Activated naive CD4-positive, alpha-beta T cell treated with Interleukin-2 at 50 U/mL for 16 hours (primary cell): ENCODE measurements at places on chromosomes 13 and 19.

GRCh38 chr19:52735734-52736133 is 890 bp upstream of the ZNF611 start:
- DNase-seq: no peak

DNA sequence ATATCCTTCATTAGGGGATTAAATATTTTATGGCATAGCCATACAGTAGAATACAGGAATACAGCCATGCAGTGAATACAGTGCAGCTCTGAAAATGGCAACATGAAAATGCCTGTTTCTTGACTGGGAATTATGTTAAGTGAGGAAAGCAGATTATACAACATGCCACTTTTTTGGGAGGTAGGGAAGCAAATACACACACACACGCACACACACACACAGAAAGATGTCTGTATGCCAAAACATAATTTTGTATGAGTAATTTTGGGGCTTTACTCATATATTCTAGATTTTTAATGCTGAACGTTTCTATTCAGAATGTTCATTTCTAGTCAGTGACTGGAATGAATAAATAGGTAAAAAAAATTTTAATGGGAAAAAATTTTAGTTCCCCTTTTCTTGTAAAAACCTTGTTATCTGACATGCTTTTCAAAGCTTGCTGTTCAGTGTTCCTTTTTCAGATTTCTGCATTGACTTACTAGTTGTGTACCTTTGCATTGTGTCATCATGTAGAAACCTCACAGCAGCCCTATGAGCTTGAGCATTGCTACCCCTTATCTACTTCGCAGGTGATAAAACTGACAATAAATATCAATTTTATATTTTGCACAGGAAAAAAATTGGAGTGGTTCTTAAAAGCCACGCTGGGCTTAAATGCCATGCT is 7.8 kb downstream of the GPR183 start:
- no peak for DNase-seq

GRCh38 chr19:21604351-21604926 is 99.0 kb downstream of the ZNF429 start:
- no peak for DNase-seq

DNA sequence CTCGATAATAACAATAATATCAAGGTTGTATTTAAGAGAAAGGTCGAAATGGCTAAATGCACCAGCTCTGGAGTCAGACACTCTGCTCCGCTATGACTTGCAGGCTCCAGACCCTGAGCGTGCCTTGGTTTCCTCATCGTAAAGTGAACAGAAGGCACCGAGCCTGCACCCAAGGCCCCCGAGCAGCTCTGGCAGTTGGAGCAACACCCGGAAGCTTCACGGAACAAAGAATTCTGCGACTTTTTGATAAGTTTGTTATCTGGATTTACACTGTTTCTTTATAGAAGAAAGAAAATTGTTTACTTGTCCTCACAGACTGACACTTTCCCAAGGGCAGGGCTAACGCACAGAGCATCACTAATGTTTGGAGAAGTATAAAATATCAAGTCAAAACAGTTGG is 4.4 kb downstream of the GRTP1 start:
- no peak for DNase-seq

GRCh38 chr19:30565636-30566035 is 193.5 kb downstream of the ZNF536 start:
- no peak for DNase-seq

DNA sequence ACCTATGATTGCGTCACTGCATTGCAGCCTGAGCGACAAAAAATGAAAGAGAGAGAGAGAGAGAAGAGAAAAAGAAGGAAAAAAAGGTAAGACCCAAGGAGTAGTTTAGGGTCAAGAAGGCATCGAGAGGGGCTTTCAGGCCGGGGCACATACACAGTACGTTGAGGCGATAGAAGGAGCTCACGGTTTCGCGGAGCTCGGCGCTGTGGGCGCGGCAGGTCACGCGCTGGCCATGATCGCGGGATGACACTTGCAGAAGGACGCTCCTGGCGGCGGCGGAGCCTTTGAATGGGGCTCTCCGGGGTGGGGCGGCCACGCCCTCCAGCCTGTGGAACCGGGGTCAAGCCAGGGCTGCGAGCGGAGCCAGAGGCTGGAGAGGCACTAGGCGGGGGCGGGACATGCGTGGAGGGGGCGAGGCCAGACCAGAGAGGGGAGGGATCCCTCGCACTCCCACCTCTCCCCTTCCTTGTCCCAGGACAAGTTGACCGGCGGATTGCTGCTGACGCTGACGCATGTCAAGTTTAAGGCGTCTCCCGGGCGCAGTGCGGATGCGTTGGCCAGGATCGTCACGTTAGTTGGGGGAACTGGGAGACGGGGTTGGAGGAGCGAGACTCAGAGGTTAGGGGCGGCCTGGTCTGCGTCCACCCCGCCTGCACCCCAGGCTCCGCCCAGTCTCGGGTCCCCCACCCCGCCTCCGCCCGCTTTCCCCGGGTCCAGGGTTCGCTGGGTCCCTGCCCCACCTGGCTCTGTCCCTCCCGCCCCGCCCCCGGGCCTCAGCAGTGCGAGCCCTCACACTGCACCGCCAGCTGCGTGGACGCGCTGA is 6.9 kb downstream of the NPHS1 start:
- DNase-seq: no peak

DNA sequence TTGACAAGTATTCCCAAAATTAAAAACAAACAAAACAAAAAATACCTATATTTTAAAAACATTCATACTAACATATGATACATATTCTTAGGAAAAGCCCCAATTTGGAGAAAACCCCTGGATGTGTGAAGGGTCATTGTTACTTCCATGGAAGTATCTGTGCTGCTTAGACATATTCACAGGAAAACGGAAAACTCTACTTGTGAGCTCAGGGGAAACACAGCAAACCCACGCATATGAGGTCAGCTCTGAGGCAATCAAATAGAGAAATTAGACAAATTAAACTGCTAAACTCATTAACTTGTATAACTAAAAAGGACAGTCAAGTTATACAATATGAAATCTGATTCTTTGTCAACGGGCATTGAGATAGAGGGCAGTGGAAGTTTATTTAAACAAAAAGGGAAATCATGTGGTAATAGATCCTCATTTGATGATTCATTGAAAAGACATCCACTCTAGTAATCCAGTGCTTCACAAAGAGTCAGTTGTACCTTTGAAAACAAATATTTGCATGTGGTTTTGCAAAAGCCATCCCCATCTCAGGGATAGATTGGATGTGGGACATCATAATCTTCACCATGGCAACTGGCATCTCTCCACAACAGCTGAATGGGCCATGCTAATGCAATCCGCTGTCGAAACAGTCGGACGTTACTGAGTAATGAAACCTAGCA is 423.4 kb downstream of the ITGBL1 start:
- DNase-seq: no peak

- DNase-seq: no peak
Observed at GRCh38 chr13:95276037-95276505, 25.2 kb downstream of the ABCC4 start.

- no peak for DNase-seq
Observed at GRCh38 chr13:83086948-83087347, 795.3 kb downstream of the SLITRK1 start.

DNA sequence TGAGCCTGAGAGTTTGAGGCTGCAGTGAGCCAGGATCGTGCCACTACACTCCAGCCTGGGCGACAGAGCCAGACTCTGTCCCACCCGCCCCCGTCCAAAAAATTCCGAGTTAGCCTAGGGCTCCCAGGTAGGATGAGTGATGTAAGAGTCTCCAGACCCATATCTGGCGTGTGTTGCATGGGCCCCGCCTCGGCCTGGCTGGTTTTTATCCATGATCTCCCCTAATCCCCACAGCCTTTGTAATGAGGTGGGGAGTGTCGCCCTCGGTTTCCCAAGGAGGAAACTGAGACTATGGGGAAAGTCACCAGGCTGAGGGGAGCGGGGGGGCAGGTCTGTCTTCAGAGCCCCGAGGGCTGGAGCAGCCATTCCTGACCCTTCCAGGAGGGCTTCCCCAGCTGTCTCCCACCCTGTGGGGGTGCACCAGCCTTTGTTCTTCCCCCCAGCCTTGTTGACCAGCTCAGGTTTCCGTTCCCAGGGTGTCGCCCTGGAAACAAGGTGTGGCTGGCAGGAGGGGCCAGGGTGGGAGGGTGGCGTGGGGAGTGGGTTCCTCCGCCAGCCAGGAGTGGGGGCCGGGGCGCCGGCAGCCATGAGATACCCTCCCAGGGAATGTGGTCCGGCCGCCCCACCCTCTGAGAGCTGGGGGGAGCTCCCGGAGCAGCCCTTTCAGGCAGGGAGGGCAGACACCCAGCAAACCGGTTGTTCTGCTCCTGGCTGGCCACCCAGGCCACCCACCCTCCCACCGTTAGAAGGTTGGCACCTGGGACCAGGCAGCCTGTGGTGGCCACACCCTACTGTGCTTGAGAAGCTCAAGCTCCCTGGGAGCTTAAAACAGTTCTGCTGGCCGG is 11.5 kb downstream of the MYH14 start:
- no peak for DNase-seq

GRCh38 chr13:75432045-75432444 is 49.9 kb downstream of the TBC1D4 start:
- no peak for DNase-seq

- DNase-seq: no peak
Observed at GRCh38 chr13:65460136-65460535, 1770.0 kb downstream of the PCDH9 start.

GRCh38 chr19:1811942-1812425 is at the start of gene ATP8B3:
Gene ATP8B3 (minus strand): TSS chr19:1812276. CDS start chr19:1811736, 540 bp downstream.
- DNase-seq: no peak

DNA sequence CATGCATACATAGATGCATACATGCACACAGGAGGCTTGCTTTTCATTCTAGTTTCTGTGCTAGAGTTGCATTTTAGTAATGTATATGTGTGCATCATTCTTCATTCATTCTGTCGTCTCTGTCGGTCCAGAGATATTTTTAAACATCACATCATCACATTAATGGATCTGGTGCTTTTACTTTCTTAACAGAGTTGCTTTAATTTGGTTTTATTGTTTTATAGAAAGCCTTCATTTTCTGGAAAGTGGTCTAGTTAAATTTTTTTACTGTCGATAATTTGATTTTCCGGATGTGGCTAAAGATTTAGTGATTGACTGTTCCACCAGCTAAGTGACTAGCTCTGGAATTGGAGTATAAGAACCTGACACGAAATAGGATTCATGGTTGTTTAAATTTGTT is 16.9 kb downstream of the BIVM start:
- DNase-seq: no peak

GRCh38 chr19:57202160-57202559 is 10.9 kb downstream of the ZNF264 start:
- DNase-seq: no peak

GRCh38 chr13:21008026-21008425 is 53.4 kb downstream of the LATS2 start:
- DNase-seq: no peak

DNA sequence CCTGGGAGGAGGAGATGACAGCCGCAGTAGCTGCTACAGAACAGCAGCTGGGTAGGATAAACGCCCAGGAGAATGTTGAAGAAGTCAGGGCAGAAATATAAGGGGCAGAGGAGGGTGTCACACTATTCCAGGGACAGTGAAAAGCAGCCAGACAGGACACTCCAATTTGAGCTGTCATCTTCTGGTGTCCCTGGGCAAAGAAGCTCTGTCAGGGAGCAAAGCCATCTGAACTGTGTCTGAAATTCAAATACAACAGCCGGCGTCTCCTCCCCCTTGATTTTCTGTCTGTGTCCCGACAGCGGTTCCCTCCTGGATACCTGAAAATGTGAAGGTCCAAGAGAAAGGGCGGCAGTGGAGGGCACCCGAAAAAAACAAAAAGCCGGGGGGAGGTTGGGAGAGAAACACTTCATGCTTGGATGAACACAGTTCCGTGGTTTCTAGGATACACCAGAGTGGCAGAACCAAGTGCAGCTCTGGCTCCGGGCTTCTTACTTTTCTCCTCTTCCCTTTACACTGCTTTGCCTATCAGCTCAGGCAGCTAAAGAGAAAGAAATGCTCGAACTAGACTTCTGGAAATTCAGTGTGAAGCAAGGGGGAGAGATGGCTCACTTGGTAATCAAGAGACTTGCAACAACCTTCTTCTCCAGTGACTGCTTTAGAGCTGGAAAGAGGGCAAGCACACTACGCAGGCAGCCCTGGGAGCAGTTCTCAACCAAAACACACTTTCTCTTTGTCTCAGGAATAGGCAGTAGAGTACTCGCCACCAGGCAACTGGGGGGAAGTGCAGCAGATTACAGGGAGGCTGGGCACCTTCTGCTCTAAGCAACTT is 465.6 kb downstream of the ITGBL1 start:
- DNase-seq: no peak

DNA sequence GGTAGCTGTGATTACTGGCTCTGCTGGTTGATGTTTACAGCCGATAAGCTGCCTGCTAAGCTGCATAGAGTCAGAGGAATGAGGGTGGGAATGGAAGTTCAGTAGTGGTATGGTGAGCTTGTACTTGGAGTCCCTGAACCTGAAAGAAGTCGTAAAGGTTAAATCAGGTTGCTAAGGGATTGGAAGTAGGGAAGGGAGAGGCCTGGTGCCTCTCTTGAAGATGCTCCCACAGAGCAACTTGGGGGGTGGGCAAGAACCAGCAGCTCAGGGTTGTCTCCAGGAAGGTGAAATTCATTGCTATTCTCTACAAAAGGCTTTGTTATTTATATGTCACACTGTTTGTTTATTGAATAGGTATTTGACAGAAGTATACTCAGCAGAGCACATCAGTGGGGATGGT is 73.8 kb upstream of the OLFM4 start:
- DNase-seq: no peak

DNA sequence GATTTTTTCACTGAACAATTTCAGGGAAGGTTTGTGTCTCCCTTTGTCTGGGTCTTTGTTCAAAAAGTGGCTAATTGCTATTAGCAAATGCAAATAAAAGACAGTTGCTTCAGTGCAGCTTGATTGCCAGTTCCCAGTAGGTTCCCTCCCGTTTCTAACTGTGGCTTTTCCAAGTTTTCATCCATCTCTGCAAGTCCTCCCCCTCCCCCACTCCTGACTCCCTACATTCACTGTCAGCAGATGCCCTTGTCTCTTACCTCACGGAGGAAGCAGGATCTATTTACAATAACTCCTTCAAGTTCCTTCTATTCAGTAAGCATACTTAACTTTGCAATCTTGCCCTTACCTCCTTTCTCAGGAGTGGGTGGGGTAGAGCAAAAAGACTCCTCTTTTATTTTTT is 55.4 kb upstream of the SCEL start:
- DNase-seq: no peak

GRCh38 chr19:39839678-39840327 is 5.8 kb upstream of the DYRK1B start:
- no peak for DNase-seq

- DNase-seq: no peak
Observed at GRCh38 chr13:99018418-99019180, 40.7 kb upstream of the DOCK9 start.

DNA sequence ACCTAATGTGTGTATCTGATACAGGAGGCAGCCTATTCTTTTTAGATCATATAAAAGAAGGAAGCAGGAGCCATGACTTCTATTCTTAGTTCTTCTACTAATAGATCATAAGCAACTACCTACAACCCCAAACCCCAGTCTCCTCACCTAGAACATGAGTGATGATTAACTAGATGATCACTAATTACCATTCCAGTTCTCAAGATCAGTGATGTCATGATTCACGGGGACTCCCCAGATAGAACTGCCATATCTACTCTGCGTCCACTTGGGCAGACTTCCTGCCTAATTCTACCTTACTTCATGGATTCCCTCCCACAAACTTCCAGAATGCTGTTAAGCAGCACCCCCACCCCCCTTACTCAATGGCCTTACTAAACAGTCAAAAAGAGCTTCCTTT is 380.1 kb downstream of the FGF14 start:
- DNase-seq: no peak

- DNase-seq: peak; percentile 9
Observed at GRCh38 chr13:110137680-110138009, 169.3 kb downstream of the COL4A1 start.
